ENCODE measurements at places on chromosomes 5 and 9. TPM values are rescaled to one million over a fixed set of nuclear protein-coding genes. Genes with fewer than 3 reads are reported as not detected.

GRCh38 chr5:3024126-3024525 is 272.6 kb upstream of the IRX2 start:
- no peak for DNase-seq

- DNase-seq = no peak
Observed at GRCh38 chr5:71907608-71908145, 188.6 kb downstream of the CARTPT start.

GRCh38 chr5:146475906-146476305 is 28.8 kb downstream of the TCERG1 start:
- DNase-seq = peak; percentile 47

GRCh38 chr5:148858547-148858946 is 32.1 kb downstream of the ADRB2 start:
- DNase-seq = no peak

GRCh38 chr9:13122756-13123369 is 156.6 kb downstream of the MPDZ start:
- no peak for DNase-seq

DNA sequence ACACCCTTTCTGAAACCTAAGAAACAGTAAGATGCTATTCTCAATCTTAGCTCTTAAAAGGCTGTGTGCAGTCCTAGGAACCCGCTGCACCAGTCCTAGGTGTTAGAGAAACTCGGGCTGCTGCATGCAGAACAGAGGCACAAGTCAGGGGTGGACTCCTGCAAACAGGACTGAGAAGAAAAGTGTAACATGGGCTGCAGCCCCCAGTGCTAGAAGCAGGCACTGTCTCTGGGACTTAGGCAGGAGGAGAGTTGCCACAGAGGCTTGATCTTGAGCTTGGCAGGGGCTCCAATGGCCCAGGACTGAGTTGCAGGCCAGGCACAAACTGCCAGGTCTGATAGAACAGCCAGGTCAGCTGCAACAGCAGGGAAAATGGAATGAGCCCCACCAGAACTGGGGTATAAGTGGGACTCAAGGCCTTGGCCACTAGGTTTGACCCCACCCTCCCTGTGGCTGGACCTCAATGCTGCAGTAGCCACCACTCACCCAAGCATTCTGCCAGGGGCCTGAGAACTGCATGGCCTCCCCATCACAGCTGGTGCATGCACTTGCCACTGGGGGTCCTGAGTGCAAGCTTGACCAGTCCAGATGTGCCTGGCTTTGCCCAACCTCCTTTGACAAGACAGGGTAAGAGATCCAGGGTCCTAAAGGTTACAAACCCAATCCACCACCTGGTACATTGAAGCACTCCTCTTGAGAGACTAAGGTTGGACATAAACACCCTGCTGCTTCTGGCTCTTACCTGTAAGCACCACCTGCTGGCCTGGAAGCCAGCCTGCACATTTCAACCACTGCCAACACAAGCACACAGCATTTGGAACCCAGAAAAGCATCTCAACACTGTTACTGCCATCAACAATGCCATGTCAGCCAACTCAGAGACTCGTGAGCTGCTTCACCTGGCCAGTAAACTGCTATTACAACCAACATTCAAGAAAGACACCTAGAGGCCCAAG is 103.3 kb downstream of the FBXL17 start:
- no peak for DNase-seq

DNA sequence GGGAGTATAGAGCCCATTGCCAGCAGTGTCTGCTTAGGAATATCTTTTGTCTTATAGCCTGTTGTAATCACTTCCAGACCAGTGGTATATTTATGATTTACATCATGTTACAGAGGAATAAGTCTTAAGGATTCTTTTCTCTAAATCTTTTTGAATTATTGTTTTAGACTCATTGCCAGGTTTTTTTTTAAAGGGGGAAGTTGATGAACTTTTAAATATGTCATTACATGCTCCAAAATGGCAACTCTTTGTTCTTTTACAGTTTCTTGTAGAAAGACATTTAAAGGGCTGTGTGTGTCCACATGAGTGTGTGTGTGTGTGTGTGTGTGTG is 59.4 kb upstream of the NFIB start:
- DNase-seq = no peak

NTNG2 gene
- not detected for total RNA-seq

GGTA1 gene
- total RNA-seq = not detected

RXRA gene
- 37.4 TPM for total RNA-seq
